ENCODE measurements at places on chromosomes 5 and 9. TPM values are rescaled to one million over a fixed set of nuclear protein-coding genes. Genes with fewer than 3 reads are reported as not detected.

DNA sequence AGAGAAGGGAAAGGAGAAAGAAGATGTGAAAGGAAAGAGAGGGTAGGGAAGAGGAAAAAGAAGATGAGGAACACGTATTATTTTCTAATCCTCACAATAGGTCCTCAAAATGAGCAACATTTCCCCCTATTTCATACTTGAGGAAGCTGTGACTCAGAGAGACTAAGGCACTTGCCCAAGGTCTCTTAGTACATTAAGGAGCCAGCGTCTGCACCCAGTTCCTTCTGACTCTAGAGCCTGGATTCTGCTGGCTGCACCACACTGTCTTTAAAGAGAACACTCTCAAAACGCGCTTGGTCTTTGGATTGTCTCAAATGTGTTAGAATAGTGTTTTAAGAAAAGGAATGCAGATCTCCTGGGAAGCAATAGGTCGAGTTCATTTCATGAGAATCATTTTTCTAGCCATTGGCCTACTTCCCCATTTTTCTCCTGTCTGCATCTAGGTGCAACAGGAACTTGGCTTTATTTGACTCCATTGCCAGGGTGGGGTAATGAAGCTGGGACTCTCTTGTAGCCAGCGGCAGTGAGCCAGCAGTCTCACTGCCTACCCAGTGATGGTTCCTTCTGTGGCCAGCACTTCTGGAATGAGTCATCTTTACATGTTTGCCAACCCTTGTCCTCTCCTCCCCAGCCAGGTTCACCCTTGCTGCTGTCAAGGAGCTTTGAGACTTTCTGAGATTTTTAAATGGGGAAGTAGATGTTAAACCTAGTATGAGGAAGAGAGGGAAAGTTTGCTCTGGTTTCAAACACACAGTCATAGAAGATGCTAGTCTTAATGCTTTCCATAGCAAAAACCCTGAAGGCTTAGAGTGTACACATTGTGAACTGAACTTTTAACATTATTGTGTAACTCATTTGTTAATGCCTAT lies 82.7 kb downstream of the DOCK8 start:
- no peak for DNase-seq

- no peak for DNase-seq
Measured at GRCh38 chr5:90793183-90793582, 234.6 kb downstream of the ADGRV1 start.

GRCh38 chr9:105496826-105497225 lies 49.0 kb downstream of the FSD1L start:
- DNase-seq: no peak

DNA sequence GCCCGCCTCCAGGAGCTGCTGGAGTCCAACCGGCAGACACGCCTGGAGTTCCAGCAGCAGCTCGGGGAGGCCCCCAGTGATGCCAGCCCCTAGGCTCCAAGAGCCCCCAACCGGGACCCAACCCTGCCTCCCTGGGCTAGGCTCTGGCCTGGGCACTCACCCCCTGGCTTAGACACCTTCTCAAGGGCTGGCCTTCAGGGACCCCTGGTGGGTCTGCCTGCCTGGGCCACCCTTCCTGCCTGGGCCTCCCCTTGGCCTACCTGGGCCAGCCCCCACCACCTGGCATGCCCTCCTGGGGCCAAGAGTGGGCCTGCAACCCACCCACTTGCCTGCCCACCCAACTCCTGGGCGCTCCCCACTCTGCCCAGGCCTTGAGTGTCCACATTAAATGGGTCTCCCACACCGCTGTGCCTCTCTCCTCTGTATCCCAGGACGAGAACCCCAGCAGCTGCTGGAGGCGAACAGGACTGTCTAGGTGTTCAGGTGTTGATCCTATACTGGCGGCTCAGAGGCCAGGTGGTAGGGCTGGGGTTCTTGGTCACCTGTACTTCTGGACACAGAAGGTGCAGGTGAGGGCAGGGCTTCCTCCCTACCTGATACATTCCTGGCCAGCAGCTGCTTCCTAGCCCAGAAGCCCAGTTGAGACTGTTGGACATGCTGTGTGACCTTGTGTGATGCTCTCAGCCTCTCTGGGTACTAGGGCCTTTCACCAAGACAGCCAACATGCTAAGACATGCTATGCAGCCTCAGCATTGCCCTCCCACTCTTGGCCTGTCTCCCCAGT lies 3.6 kb downstream of the BBLN start:
- DNase-seq: no peak

- no peak for DNase-seq
Measured at GRCh38 chr5:115064380-115064779, 105.3 kb downstream of the TRIM36 start.

DNA sequence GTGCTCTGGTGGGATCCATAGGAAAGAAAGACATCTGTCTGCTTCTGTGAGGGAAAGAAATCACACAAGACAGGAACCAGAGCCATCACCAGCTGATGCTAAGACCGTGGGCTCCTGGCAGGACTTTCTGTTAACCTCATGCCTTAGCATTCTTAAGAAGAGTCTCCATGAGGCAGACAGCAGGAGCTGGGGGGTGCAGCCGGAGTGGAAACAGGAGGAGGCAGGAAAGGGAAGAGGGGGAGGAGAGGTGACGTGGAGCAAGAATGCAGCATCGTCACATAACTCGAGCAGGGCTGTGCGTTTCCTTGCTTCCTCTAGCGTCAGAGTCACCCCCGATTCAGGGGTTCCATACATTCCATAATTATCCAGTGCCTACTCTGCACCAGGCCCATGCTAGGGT lies 53.6 kb downstream of the ERGIC1 start:
- DNase-seq: peak; percentile 70

GRCh38 chr9:38417003-38417945 lies 7.0 kb downstream of the IGFBPL1 start:
- DNase-seq: no peak

The MEGF10 gene
- not detected for total RNA-seq

The NR2F1 gene
- total RNA-seq: 71.5 TPM

Measured in ovary (tissue), 10 donors.